ENCODE measurements at places on chromosomes 3 and 15.

GRCh38 chr15:96362755-96363651 lies 32.5 kb downstream of the NR2F2 start:
- no peak for DNase-seq

DNA sequence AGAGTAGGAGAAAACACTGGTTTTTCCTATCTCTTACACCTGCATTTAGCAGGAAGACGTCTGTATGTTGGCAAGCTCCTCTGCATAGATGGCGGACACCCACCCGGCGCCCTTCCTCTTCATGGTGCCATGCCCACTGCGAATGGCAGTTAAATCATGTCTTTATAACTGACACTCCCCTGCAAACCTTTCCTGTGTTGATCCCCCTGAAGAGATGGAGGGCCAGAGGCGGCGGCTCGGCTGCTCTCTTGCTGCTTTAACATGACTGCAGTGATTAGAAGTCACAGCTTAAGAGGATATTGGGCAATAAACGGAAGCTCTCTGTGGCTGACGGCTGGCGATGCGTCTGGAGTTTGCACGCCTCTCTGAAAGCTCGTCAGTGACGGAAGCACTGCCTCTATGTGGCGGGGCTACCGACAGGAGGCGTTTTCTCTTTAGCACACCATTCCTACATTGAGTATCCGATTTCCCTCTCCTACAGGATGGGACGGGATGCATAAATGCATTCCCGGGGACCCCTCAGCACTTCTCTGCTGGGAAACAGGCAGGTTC lies 25.5 kb upstream of the SNRPA1 start:
- DNase-seq, result peak; percentile 75

GRCh38 chr3:160259589-160259988 lies 34.4 kb downstream of the C3orf80 start:
- no peak for DNase-seq

DNA sequence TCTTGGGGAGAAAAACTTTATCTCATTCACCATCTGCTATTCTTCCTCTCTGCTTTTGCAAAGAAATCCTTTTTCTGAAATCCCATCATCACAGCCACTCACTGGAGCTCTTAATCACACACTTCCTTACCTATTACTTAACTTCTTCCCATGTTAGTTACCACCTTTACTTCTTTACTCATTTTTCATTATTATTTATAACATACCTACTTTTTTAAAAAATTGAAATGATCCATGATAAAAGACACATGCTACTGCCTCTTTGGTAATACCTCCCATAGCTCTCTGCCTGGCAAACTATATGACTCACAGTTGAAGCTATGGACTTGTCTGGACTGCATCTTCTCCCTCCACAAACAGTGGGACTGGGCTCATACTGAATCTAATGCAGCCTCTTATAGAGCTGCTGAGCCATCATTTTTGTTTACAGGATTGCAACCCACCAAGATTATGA lies 150.3 kb downstream of the TNIK start:
- DNase-seq, result no peak

DNA sequence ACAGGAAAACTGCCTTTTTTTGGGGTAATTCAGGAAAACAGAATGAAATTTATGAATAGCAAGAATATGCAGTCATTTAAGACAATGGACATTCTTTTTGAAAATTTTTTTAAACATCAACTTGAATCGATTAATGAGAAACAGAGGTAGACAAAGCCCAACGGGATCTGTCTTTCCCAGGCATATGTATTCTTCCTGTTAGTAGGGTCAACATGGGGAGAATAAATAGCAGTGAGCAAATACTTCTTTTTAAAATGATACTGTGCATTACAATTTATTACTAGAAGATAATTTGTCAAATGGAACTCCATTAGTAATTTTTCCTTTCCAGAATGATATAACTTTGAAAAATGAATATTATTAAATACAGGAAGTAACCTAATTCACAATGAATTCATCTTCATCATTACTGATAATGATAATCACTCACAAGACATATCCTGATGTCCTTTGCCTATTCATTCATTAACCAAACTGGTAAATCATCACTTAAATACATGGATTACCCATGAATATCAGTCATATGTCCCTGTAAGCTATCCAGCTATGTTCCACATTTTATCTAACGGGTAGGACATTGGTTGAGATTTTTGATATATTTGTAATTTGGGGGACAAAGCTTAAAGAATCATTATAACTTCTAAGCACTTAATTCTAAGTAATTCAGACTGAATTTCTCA lies 209.2 kb upstream of the CDIN1 start:
- no peak for DNase-seq
